ENCODE measurements at places on chromosomes 5 and 9. TPM values are rescaled to one million over a fixed set of nuclear protein-coding genes. Genes with fewer than 3 reads are reported as not detected.
A peak's percentile ranks its signal among the peaks of the same experiment; 100 is the strongest.

GRCh38 chr5:109688630-109688969 lies 1.1 kb upstream of the MAN2A1 start:
- ATAC-seq, result peak; percentile 0

DNA sequence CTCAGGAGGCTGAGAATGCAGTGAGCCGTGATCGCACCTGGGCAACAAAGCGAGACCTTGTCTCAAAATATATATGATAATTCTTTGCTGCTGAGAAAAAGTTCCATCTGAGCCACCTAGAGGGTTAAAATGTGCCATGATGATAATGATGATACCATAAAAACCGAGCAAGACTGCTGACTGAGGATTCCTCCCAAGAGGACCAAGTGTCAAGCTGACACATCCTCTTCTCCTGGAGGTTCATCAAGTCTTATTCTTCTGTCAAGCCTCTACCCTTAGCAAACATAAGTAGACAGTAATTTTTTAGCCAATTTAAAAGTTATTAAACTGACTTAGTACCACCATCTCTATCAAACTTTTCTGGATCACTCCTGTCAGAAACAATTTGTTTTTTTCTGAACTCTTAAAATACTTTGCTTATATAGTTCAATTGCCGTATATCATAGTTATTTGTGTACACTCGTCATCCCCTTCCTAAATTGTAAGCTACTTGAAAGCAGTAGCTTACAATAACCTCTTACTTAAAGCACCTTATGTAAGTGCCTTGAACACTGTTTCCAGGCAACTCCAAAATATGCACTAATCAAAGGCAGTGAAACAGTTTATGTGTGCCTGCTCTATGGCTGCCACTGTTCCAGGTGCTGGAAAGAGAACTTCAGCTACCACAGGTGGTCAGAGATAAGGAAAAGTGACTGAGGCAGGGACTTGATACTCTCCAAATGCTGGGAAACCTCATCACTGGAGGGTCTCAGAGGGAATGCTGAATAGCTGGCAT lies 57.4 kb downstream of the SCAI start:
- ATAC-seq, result no peak

DNA sequence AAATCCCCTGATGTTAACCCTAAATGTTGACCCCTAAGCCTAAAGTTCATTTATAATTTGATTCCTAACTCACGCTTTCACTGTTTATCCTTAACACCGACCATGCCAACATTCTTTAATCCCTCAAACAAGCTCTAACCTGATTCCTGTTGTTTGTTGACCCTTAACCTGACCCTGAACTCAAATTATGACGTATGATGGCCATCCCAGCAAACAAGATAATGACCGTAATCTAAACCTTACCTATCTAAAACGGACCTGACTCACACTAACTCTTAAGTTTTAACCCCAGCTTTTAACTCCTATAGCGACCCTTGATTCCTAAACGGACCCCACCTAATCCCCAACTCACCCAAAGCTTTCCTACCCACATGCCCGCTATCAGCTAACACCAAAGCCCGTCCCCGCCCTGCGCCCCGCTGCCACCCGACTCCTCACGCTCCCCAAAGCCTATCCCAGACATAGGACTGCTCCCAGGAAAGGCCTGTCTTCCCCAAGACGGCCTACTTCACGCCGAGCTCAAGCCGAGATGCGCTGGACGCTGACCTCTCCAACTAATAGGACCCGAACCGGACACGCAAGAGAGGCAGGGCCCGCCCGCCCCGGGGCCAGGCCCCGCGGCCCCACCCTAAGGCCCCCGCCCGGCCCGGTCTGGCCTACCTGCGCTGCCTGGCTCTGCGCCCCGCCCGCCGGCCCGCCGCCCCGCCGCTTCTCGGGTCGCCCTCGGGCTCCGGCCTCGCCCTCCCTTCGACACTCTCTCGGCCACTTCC lies 395 bp downstream of the TLN1 start:
- no peak for ATAC-seq

GRCh38 chr9:136671646-136672430 lies 9.1 kb downstream of the EGFL7 start:
- ATAC-seq, result peak; percentile 50

DNA sequence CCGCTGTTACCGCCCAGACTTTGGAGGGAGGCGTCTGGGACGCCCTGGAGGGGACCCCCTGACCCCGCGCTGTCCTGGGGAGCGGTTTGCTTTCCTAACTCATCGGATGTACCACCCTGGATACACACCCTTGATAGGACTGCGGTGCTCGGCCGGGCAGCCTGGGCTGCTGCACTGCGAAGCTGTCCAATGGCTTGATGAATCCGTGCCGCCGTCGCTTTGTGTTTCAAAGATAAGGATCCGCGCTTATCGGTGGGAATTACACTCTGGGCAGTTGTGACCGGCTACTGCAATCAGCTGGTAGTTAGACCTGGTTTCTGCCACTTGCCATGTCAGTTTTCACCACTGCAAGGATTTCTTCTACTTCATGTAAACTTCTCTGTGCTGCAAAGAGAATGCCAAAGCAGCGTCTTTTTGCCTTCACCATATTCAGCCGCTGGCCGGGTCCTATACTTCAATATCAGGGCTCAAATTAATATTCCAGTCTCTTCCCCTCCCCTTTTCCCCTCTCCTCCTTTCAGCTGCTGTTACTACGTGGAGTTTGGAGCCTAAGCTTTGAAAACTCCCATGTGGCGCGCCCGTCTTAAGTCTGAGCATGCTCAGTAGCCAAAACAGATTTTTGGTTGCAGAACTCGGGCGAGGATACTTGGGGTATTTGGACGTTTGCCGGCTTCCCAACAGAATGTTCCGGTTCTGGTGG lies 727 bp downstream of the SMAD5 start:
- peak; percentile 56 for ATAC-seq

DNA sequence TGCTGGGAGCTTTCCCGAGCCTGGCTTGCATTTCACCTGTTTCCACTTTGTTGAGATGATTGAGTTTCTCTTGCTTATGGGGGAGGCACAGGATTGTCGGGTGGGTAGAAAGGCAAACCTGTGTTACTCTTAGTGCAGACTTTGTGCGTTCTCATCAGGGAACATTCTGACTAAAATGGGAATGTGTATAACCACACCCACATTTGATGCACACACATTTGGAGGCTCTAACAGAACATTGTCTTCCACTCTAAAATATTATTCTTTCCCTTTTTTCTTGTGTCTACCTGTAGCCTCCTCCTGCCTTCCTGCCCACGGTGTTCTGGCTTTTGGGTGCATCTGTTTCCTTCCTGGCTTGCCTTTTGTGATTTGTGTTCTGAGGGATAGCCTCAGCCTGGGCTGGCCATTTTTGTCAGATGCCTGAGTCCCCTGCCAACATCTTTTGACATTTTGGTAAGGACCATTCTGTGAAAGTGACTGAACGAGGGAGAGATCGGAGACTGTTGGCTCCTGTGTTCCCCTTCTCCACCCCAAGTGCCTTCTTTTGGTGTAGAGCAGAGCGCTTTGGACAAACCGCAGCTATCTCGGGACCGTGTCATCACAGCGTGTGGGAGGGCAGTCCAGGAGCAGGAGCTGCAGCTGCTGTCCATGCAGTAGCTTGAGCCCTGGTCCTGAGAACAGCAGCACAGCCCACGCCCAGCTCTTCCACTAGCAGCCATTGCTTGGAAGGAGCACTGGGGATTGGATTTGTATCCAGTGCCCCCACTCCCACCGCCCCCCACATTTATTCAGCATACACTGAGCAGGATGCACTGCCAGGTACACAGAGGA lies 101.4 kb downstream of the ARHGAP26 start:
- ATAC-seq, result no peak

Gene SOX30
- 1.0 TPM for total RNA-seq

Data from activated T-helper 17 cell treated with anti-CD3 and anti-CD28 coated beads, Interleukin-2, amount 50 U/mL, for 72 hours (primary cell).